ENCODE measurements at places on chromosomes 5 and 9. TPM values are rescaled to one million over a fixed set of nuclear protein-coding genes. Genes with fewer than 3 reads are reported as not detected.

Gene FOXD4L5
- 0.08 TPM for total RNA-seq

Gene GLT6D1
- not detected for total RNA-seq

Gene GZMA
- not detected for total RNA-seq

Gene IRX1
- not detected for total RNA-seq

Gene PCSK1
- total RNA-seq, result not detected

Gene TLR4
- total RNA-seq, result 0.33 TPM

Data from Panc1 (cell line).